Stimulated activated CD4-positive, alpha-beta T cell treated with anti-CD3 and anti-CD28 coated beads, Interleukin-12 subunit alpha, Interleukin-12 subunit beta, amount 100 ng/mL, for 24 hours (primary cell): ENCODE measurements at places on chromosomes 16 and 17.

DNA sequence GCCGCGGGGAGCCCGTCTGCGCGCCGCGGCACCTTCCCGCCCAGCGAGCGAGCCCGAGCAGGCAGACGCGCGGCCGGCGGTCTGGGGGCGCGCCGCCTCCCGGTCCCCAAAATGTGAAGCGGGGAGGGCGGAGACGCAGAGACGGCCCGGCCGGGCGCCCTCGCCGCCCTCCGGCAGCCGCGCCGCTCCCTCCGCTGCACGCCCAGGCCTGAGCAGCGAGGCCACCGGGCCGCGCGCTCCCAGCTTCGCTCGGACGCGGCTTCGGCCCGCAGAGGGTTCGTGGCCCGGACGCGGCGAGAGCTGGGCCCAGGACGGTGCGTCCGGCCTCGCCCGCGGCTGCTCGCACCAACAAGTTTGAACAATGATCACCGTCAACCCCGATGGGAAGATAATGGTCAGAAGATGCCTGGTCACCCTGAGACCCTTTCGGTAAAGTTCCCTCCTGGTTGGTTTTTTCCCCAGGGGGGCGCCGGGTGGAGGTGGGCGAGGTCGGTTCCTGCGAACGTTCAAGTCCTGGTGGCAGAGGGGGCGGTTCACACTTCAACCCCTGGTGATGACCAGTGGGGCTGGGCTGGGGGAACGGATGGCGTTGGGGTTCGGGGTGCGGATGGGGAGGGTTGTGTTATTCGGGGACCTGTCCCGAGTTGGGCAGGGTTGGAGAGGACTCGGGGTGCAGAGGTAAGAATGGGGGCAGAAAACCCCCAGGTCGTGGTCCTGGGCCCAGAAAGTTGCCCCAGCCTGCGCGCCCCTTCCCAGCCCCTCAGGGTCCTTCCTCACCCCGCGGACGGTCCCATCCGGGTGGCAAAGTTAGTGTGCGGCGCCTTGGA lies 678 bp downstream of the MGAT5B start:
- DNase-seq: no peak

DNA sequence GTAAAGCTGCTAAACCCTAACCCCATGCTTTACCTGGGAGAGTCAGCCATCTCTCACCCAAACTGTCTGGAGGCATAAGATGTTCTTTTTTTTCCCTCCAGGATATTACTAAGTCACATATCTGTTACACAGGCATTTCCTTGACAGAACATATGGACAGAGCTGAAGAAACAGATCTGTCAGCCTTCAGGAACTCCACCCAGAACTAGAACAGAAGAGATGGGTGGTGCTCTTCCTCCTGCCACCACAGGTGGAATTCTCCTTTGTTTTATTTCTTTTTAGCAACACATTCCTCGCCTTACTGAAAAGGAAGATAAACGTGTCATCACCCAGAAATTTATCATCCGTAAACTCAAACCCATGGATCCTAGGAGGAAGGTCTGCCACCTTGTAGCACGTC lies 8.8 kb downstream of the MYCBPAP start:
- DNase-seq: no peak

GRCh38 chr17:6327007-6327406 lies 107.9 kb downstream of the AIPL1 start:
- DNase-seq: no peak

GRCh38 chr16:69087161-69087581 lies 18.3 kb upstream of the HAS3 start:
- no peak for DNase-seq

DNA sequence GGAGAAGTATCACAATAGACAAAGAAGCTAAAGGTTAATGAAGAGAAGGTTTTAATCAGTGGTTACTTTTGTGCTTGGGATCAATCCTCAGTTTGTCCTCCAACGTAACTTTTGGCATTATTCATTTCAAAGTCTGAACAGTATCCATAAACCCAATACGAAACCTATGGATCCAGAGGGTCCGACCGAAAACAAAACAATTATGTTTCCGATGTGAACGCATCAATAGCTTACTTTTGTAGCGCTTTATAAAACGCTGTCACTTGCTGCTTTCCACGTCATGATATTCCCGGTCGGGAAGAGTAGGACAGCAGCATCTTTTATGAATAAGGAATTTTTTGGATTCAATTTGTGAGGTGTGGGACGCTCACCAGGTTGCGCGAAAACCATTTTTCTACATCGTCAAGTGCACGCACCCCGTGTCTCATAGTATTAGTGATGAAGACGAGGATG lies 383.8 kb downstream of the ZFHX3 start:
- no peak for DNase-seq

DNA sequence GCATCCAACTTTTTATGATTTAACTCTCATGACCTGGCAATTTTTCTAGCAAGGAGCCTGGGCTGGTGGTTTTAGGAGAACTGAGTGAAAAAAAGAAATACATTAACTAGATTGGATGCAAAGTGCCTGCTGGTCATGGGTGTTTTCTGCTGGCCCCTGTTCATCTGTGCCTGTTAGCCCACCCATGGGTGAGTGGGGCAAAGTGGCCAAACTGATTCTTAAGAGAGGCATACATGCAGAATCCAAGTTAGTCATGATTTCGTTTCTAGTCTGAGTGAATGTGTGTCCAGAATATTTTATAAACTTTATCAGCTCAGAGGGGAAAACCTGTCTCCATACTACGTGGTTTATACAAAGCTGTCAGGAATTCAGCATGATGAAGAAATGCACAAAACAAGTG lies 4.6 kb upstream of the ITGAD start:
- DNase-seq: no peak

GRCh38 chr17:34682305-34682704 lies 102.9 kb downstream of the TMEM132E start:
- no peak for DNase-seq

DNA sequence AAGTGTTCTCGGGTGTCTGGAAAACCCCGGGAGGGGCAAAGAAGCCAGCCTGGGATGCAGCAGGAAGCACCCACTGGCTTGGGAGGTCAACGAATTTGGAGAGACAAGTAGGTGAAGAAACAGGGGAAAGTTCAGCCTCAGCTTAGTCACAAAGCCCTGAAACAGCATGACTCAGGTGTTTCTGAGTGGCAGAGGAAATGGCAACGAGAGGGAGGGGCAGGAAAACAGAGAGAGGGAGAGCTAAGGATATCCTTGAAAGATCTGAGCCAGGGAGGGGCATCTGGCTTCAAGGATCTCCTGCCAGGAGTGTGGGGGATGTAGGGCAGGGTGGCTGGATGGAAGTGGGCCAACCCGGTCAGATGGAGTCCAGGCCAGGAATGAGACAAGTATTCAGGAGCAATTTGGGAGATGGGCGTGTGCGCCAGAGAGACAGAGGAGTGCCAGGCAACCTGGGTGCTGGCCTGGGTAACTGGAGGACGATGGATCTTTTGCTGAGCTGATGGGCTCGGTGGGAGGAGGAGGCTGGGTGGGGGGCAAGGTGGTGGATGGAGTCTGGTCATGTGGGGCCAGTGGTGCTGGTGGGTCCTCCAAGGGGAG lies 27.2 kb downstream of the ABCC3 start:
- peak; percentile 17 for DNase-seq

DNA sequence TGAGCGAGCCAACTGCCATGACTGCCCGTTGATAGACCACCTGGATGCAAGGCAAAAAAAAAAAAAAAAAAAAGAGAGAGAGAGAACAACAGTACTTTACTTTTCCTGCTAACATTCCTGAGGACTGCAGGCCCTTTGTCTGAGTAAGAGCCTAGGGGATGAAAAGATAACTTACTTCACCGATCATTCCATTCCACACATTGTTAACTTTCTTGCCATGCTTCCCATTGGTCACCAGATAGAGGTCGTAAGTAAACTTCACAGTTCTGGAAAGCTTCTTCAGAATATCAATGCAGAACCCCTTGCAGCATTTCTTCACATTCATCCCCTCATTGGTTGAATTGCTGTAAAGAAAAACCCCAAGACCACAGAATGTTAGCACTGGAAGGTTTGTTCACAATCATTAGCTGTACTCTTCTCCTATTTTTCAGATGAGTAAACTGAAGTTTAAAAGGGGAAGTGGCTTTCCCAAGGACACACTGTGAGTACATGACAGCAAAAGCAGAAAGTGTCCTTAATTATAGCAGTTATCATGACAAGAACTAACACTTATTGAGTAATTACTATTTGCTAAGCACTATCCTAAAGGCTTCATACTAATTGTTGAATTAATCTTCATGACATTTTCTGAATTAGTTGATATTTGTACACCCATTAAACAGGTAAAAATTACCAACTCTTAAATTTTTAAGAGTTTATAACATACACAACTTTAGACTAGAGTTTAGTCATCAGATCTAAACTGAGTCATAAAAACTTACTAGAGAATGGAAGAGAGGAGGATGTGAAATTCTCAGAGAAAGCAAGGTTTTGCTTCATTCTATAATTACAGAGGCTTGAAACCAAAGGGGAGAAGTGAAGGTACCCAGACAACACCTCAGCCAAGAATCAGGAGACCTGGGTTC lies 341.2 kb downstream of the GRIN2A start:
- no peak for DNase-seq

DNA sequence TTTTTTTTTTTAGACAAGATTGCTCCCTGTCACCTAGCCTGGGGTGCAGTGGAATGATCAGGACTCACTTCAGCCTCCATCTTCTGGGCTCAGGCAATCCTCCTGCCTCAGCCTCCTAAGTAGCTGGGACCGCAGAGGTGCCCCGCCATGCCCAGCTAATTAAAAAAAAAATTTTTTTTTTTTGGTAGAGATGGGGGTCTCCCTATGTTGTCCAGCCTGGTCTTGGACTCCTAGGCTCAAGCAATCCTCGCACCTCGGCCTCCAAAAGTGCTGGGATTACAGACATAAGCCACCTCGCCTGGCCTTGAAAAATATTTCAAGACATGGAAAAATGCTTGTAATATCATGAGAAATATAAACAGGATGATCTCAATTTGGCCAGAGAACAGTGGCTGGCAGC lies 42.9 kb downstream of the HAPSTR1 start:
- no peak for DNase-seq

DNA sequence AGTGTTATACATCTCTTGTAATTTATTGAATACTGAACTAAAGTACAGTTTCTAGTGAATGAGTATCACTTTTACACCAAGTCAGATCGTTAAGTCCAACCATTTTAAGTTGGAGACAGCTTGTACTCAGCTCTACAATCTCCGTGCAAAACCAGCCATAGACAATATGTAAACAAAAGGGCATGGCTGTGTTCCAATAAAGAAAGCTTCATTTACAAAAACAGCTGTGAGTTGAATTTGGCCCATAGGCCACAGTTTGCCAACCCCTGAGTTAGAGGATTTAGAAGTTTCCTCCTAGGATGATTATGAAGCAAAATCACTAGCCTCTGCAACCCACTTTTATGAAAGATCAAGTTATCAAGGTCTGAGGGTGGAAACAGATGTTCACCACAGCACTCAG lies 105.7 kb upstream of the RCVRN start:
- no peak for DNase-seq

- no peak for DNase-seq
Measured at GRCh38 chr17:80890196-80890920, 101.3 kb upstream of the CHMP6 start.

- no peak for DNase-seq
Measured at GRCh38 chr17:82246365-82247181, 17.7 kb downstream of the SLC16A3 start.

DNA sequence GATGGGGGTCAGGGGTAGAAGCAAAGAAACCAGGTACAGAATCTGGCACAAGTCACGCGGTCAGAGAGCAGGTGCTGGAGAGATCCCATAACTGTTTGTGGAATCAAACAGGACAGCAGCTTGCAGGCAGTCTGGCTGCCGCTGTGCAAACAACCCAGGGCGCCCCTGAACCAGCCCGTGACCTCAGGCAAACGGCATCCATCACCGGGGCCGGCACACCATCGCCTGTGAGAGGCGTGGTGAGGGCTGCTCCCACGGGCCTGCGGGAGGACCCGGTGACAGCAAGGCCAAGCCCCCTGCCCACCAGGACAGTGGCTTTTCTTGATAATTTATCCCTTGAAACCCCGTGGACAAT lies 47.9 kb downstream of the CBFA2T3 start:
- DNase-seq: no peak

DNA sequence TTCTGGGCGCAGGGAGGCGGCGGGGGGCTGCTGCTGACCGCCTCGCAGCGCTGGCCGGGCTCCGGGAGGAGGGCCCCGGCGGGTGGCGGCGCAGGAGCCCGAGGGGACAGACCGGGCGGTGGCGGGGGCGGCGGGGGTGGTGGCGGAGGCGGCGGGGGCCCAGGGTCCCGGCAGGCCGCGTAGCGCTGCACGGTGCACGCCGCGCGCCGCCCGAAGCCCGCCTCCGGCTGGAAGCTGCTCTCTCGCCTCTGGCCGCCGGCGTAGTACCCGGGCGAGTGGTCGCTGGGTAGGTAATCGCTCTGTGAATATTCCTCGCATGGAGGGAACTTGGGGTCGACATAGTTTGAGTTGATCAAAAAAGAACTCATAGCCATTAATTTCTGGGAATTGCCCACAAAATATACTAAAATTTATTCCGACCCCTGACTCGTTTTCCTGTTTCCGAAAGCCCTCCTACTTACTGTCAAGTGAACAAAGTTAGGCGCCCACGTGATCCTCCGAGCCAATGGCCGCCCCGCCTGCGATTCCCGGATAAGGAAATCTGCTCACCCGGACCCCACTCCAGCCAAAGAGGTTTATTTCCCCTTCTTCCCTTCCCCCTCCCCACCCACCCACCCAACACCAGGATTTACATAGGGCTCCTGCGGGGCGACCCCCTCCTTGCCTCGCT lies at the start of gene HOXB4:
TSS of gene HOXB4 (minus strand) at position 405 of the 670 bp plus-strand sequence. CDS start at position 374, 31 bp downstream.
- no peak for DNase-seq

DNA sequence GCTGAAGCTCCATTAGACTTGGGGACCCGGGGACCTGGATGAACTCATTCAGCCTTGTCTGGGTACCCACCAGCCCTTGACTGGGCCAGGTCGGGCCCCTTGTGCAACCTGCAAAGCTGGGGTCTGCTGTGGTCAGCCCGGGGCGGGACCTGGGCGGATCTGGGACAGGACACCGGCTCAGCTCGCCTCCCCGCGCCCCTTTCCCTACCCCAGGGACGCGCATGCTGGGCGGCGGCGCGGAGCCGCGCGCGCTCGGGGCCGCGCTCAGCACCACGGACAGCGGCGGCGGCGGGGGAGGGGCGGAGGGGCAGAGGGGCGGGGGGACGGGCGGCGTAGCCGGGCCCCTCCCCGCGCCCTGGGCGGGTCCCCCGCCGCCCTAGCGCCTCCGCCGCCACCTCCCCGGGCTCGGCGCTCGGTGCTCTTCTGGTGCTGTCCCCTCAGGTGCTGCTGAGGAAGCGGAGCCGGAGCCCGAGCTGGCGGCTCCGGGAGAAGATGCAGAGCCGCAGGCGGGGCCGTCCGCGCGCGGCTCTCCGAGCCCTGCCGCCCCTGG lies 7.4 kb downstream of the ACD start:
- no peak for DNase-seq

GRCh38 chr17:18045691-18046350 lies 6.6 kb downstream of the GID4 start:
- no peak for DNase-seq

DNA sequence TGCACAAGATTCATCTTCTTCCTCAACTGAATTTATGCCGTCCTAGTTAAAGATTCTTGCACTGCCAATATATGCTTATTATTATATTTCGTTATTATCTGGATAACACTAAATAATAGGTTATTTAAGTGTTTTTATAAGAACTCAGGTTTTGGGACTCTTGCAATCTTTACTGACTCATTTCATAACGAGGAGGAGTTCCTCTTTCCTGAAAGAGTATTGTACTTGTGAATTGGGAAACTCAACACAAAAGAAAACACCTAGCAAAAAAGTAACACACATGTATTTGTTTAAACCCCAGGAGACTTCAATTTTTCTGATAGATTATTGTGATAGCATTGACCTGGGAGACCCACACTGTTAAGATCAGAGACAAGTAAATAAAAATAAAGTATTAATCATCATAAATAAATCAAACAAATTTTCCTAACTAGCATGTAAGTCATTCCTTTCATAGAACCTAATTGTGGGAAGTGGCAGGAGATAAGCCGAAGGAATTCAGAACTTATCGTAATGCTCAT lies 505.8 kb downstream of the KCNJ2 start:
- no peak for DNase-seq

GRCh38 chr17:44961921-44962350 lies 6.2 kb downstream of the C1QL1 start:
- DNase-seq: no peak
